ENCODE measurements at places on chromosomes 11 and 22.

DNA sequence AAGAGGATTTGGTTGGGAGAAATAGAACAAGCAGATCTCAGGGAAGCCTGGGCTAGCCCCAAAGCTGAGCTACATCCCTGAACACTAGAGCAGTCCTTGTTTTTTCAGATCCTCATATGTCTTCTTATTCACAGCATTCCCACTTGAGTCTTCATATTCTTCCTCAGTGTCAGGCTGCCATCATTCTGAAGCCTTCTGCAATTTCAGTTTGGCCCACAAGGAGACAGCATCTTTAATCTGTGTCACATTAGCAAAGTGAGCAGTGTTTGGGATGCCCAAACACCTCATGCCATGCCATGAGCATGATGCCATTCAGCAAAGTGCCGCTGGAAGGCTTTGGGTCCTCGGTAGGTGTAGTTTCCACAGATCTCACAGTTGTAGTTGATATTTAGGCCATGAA, 56.6 kb downstream of the SCN3B start:
- no peak for DNase-seq

DNA sequence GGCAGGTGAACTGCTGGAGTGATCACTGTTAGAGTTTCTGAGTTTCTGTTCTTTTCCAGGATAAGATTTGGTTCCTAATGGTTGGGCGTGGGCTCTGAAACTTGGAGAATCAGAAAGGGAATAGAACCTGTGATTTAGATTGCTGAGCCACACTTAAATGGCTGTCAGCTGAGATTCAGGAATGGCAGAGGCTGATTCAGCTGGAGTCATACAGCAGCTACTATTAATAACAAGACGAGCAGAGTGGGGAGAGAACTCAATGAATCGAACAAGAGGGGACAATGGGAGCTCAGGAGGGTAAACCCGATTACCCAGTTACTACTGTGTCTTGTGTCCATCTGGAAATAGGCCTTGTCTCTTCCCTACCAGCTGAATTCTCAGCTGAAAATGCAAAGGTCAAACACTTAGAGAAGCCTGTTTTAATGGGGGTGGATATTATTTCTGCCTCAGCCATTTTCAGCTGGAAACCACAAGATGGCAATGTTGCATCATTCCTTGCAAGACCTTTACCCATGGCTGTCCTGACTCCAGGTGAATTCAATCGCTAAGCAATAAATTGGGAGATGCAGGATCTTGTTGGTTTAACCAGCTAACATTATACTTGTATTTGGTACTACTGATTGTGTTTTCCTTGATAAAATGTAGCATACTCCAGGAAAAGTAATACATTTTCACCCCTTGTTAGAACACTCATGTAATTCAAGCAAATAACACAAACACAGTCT, 104.5 kb upstream of the RAG2 start:
- no peak for DNase-seq

DNA sequence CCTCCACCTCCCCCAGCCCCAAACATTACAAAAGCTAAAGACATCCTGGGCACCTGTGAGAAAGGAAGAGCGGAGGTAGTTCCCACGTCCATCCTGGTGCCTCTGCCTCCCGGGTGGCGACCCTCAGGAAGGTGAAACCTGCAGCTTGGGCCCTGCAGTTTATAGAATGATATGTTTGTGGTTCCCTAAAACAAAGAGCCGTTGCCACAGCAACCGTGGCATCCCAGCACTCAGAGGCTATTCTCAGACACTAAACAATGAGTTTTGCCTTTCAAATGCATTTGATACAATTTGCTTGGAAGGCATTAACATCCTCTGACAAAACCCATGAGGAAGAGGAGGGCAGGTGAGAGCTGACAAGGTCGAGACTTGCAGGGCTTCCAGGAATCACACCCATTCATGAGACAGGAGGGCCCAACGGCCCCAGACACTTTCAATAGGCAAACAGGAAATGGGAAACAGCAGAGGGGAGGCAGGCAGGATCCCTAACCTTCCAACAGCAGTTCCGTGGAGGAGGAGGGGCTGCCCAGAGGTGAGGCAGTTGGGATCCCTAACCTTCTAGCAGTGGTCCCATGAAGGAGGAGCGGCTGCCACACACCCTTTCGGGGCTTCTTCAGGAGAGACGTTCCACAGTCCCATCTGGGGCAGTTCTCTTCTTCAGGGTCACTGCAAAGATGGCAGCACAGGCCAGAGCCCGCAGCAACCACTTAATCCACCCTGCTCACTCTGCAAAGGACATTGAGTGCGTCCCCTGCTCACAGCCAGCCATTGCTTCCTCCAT, 379.2 kb downstream of the SHANK2 start:
- DNase-seq, result no peak

DNA sequence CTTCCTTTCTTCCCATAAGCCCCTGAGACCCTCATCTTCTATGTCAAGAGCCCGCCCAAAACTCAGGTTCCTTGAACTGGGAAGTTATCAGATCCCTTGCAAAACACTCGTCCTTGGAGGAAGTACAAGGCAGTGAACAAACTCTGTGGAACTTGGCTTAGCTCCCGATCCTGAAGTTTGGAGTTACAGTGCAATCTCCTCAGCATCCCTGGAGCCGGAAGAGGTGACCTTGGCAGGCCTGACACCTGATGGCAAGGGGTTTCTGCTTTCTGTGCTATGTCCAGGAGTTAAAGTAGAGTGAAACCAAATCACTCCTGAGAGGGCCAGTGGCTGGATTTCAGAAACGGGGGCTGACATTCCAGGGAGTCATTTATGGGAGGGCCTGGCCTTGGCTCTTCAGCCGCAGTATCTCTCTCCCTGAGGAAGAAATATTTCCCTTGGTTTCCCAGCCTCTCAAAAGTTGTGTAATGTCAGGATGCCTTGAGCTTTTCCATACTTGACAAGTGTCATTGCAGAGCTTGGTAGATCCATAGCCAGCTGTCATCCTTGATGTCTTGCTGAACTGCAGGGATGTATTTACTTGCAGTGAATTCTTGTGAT, 1.9 kb upstream of the GRAMD1B start:
- DNase-seq, result no peak

- no peak for DNase-seq
Observed at GRCh38 chr11:131977854-131978253, 607.4 kb downstream of the NTM start.

DNA sequence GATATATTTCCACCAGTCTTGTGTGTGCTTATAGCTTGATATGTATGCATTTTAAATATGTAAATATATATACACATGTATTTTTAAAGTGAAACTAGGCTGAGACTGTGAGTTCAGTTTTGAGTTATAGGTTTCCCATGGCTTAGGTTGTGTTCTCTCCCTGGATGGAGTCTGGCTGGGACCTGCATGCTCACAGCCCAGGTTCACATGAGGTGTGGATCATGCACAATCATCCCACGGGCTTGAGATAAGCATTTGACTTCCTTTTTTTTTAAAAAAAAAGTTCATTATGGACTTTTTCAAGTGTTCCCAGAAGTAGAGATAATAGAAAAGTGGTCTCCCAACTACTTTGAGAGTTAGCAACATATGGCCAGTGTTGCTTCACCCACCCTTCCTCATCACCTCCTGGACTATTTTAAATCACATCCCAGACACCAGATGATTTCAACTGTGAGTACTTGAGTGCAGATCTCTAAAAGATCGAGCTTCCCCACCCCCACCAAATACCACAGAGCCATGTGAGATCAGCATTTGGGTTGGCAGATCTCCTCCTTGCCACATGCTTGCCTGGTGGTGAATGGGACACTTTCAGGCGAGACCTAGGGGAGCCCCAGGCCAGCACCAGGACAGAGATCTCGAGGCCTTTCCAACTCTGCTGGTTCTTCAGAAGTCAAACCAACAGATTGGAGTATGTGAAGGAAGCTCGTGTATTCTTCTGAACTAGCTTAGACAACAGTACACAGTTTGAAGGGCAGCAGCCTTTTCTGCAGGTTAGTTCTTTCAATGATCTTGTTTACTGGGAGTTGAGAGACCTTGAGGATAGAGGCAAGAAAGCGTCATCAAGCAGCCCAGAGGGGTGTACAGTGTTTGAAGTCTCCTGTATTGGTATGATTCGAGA, 15.9 kb downstream of the MED15 start:
- DNase-seq, result no peak

All from stimulated activated naive CD4-positive, alpha-beta T cell treated with Interleukin-2 at 50 U/mL for 16 hours (primary cell).